ENCODE measurements at places on chromosomes 2 and 18.

DNA sequence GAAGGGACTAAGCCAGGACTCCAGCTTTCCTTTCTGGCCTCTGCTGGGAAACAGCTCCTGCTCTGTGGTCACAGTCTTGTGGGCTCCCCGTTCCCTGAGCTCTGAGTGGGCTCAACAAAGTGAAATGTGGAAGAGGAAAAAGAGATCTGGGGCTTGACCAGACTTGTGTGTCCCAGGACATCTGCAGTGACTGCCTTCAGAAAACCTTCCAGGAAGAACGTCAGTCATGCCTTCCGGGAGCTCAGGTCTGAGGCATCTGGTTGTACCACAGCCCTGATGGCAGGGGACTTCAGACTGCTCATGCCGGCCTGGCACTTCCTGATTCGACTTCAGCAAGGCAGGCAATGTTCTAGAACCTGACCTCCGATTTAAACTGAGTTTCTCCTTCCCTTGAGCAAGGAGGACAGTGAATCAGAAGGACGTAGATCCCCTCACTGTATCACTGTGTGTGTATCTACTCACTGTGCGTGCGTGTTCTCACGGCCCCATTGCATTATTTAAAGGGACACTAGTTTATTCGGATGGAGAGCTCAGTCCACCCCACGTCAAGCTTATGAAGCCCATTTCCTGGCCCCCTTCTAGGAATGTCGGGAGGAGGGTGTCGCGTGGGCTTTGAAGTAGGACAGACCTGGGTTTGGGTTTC lies 548 bp upstream of the FBLN7 start:
- DNase-seq = no peak

- DNase-seq = no peak
These were observed 91.6 kb upstream of the TTC39C start for GRCh38 chr18:23922939-23923338.

DNA sequence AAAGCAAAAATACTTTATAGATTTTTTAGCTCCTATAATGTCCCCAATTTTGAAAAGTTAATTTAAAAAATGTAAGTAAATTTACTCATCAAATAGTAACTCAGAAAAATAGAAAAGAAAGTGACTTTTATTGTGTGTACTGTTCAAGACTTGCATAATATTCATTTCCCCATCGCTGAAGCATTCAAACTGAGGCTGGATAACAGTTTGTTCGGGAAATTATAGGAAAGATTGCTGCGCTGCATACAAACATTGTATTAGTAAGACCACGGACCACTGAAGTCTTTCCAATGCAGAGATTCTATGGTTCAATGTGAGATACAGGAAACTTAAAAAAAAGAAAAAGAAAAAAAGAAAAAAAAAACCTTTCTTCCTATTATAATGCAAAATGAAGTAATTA lies 10.4 kb downstream of the STK17B start:
- DNase-seq = no peak

- DNase-seq = no peak
These were observed 45.4 kb upstream of the SNTG2 start for GRCh38 chr2:905091-905832.

DNA sequence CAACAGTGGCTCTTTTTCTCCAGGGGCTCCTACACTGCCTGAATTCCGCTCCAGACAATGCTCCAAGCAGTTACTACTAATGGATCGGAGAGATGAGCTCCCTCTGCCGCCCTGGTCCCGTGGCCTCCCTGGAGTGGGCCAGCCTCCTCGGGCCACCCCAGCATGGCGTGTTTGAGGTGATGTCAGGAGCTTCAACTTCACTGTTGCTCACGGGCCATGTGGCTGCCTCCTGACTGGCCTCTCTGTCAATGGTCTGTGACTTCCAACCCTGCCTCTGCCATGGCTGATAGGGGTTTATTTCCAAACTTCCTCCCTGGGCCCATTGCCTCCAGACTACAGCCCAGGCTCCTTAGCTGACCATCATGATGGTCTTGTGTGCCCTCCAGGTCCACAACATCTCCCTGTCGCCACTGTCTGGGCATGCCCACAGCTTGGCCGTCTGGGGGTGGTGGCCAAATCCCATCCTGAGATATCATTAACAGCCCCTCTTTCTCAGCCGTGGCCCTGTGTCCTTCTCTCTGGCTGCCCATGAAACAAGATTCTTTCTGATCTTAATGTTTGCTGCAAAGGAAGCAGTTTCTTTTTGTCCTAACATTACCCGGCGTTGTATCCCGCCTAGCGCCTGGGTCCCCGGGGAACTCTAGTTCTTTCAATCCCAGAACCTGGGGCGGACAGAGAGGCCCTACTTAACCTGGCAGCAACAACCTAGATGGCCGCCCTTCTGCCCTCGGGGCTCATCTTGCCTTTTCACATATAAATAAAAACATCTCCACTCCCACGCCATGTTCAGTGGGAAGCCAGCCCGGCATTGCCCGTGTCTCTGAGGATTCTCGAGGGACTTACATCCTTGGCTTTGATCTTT lies 38.1 kb downstream of the ATOH8 start:
- no peak for DNase-seq

GRCh38 chr2:133518700-133519344 lies 49.4 kb downstream of the NCKAP5 start:
- no peak for DNase-seq

GRCh38 chr18:75809151-75809925 lies 381.8 kb upstream of the SMIM21 start:
- no peak for DNase-seq

DNA sequence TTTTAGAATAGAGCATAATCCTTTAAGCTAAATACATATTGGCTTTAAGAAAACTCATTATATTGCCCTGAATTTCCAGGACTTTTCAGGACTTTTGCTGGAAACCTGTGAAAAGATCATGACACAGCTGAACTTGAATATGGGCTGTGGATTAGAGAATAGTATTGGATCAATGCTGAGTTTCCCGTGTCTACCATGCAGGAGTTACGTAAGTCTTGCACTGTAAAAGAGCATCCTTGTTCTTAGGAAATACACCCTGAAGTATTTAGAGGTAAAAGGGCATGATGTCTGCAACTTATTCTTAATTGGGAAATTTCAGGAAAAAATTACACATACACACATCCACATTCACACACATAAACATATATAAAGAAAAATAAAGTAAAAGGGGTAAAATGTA lies 82.1 kb downstream of the ZFP36L2 start:
- no peak for DNase-seq

GRCh38 chr2:202215179-202215578 lies 23.2 kb downstream of the SUMO1 start:
- no peak for DNase-seq

GRCh38 chr2:219035942-219036341 lies 5.4 kb downstream of the CFAP65 start:
- DNase-seq = no peak

GRCh38 chr2:24861500-24861899 lies 58.5 kb downstream of the ADCY3 start:
- no peak for DNase-seq

- DNase-seq = no peak
These were observed 17.1 kb downstream of the RPRM start for GRCh38 chr2:153461453-153461852.

- DNase-seq = no peak
These were observed 31.9 kb downstream of the SPAG16 start for GRCh38 chr2:213316001-213316735.

DNA sequence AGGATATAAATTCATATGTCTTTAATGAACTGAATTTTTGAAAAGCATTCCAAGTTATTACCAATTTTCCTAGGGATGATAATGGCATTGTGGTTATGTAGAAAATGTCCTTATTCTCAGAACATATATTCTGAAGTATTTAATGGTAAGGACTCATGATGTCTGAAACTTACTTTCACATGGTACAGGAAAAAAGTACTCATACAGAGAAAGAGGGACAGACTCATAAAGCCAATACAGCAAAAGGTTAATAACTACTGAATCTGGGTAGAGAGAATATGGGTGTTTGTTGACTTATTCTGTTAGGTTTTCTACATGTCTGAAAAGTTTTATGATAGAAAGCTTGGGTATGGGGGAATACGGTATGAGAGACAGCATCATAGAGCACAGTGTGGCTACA lies 84.3 kb upstream of the SERTAD2 start:
- DNase-seq = no peak

DNA sequence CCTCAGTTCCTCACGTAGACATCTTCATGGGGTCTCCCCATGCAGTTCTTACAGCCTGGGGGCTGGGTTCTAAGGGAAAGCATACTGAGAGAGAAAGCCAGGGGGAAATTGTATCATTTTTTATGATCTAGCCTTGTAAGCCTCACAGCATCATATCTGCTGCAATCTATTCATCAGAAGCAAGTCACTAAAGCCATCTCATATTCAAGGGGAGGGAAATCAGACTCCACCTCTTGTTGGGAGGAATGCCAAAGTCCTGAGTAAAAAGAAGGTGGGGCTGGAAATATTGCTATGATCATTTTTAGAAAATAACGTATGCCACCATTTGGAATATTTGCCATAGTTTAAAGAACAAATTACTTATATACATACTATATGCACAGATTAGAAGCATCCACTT lies 304.6 kb downstream of the TXNL1 start:
- no peak for DNase-seq

- DNase-seq = no peak
These were observed 255.3 kb downstream of the VAPA start for GRCh38 chr18:10169064-10169562.

- DNase-seq = no peak
These were observed 158.9 kb downstream of the RHBDD1 start for GRCh38 chr2:226994775-226995174.

- DNase-seq = no peak
These were observed 14.5 kb upstream of the FOSL2 start for GRCh38 chr2:28377984-28378678.

GRCh38 chr18:75863696-75864095 lies 436.2 kb upstream of the SMIM21 start:
- no peak for DNase-seq

- DNase-seq = no peak
These were observed 126.3 kb downstream of the C2orf74 start for GRCh38 chr2:61288070-61288841.

GRCh38 chr2:236743039-236743920 lies 173.7 kb downstream of the ACKR3 start:
- no peak for DNase-seq

DNA sequence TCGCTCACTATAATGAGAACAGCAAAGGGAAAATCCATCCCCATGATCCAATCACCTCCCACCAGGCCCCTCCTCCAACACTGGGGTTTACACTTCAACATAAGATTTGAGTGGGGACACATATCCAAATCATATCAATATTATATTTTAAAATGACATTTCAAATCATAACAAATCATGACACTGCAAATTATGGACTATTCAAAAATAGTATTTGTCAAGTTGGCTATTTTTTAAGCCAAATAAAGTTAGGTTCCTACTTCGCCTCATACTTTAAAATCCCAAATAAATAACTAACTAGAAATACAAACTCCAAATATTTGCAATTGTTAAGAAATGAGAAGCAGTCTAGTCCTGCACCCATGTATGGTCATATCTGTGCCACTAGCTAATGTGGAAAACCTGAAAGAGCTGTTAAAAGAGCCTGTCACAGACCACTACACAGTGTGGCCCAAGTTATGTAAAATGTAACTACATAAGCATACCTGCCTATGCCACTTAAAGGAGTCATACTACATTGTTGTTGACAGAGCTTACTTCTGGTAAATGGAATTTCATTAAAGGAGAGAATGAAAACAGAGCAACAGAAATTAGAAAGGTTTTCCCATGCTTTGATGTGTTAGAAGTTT lies 334.7 kb upstream of the GULP1 start:
- no peak for DNase-seq

- no peak for DNase-seq
These were observed 120.0 kb downstream of the DOCK10 start for GRCh38 chr2:224922142-224922727.

DNA sequence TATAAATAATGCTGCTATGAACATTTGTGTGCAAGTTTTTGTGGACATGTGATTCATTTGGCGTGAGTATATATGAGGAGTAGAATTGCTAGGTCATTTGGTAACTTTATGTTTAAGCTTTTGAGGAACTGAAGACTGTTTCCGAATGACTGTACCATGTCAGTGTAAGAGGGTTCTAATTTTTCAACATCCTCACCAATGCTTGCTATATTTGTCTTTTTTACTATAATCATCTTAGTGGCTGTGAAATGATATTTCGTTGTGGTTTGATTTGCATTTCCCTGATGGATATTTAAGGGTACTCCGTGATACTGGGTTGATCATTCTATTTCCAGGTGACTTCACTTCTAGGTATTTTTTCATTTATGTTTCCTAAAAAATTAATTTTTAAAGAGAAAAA lies 241.1 kb downstream of the BCL2 start:
- DNase-seq = no peak

GRCh38 chr2:234211797-234212196 lies 161.3 kb downstream of the SPP2 start:
- DNase-seq = no peak

- DNase-seq = peak; percentile 73
These were observed 106.3 kb upstream of the CD302 start for GRCh38 chr2:159904127-159904958.

GRCh38 chr2:185757356-185757755 lies 18.8 kb downstream of the FSIP2 start:
- DNase-seq = no peak

GRCh38 chr2:152447897-152448296 lies 112.9 kb downstream of the FMNL2 start:
- DNase-seq = no peak

GRCh38 chr2:65789923-65790675 lies 357.7 kb upstream of the SPRED2 start:
- DNase-seq = no peak

DNA sequence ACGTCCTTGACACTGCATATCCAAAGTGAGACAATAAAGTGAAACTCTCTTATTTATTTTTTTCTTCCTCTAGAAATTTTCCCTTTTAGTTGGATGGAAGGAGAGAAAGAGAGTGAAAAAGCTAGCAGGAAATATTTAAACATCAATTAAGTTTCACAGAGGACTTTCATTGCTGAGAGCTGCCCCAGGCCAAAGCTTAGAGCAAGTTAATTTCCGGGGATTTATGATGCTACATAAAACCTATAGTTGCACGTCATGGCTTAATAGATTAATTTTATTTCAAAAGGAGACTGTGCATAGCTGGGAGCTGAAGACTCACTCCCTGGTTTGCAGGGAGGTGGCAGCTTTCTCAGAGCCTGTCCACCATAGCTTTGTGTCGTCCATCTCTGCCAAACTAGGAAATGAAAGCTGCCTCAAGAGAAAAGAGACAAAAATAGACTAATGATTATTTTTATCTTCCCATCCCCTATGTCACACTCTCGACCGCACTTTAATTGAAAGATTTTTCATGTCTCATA lies 323.3 kb upstream of the RAB6C start:
- DNase-seq = no peak

GRCh38 chr2:48332286-48332685 lies 197.7 kb upstream of the STON1 start:
- DNase-seq = no peak

GRCh38 chr2:175180701-175181103 lies 808 bp downstream of the ATP5MC3 start:
- DNase-seq = peak; percentile 24
